RWPE2 (cell line): ENCODE measurements at places on chromosomes 4 and X.

DNA sequence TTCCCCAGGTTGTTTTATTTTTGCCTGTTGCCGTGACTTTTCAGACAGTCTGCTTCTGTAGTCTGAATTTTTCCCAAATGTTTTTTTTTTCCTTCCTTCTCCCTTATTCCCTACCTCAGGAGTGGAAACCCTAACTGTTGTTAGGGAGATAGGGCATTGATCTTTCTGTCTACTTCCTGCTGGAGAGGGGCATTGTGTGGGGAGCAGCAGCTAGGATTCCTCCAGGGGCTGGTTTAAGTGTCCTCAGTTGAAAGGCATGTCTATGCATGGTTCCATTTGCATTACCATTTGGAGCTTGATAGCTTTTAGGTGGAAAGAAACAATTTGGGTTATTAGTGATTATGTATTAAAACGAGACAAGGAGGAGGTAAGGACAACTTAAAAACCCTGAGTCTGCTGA, 383.9 kb downstream of the DCAF12L2 start:
- no peak for DNase-seq

DNA sequence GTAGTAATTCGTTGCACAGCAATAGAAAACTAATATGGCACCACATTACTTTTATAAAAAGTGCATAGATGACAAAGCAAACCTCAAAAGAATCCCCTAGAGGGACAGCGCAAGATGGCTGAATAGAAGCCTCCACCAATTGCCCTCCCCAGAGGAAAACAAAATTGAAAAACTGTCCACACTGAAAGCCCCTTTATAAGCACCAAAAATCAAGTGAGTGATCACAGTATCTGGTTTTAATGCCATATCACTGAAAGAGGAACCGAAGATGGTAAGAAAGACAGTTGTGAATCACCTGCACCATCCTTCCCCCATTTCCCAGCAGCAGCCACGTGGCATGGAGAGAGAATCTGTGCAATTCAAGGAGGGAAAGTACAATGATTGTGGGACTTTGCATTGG, 522.2 kb downstream of the GLUD2 start:
- no peak for DNase-seq

GRCh38 chr4:137647375-137647774, 115.1 kb upstream of the PCDH18 start:
- DNase-seq, result no peak

DNA sequence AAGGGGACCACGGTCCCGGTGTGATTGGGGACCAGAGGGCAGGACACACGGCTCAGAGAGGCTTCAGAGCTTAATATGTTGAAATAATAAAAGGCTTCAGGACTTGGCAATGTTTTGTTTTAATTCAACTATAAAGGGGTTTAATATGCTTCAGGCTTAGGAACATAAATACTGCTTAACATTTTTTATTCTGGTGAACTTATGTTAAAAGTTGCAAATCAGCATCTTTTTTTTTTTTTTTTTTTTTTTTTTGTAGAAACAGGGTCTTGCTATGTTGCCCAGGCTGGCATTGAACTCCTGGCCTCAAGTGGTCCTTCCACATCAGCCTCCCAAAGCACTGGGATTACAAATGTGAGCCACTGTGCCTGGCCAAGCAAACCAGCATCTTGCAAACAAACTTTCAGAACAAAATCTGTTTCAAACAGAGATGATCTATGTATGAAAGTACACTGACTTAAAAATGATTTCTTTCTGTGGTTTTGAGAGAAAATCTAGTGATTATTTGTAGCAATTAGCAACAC, 37.7 kb downstream of the RHOH start:
- no peak for DNase-seq

- peak; percentile 52 for DNase-seq
Observed at GRCh38 chr4:101693842-101694398, 96.6 kb upstream of the BANK1 start.

DNA sequence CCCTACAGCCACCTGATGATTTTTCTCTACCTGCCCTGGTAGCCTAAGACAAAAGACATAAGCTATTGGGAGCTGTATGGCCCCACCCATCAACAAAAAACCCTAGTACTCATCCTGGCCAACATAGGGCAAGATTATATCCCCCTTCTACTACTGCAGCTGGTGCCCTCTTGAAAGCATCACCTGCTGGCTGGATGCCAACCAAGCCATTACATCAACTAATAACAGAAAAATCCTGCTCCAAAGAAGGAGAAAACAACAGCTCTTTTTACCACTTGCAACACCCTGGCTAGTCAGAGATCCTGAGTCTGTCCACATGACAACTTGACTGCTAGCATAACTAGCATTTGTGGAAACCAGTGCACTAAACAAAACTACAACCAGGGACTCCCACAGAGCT, 43.6 kb upstream of the UPRT start:
- DNase-seq, result no peak

DNA sequence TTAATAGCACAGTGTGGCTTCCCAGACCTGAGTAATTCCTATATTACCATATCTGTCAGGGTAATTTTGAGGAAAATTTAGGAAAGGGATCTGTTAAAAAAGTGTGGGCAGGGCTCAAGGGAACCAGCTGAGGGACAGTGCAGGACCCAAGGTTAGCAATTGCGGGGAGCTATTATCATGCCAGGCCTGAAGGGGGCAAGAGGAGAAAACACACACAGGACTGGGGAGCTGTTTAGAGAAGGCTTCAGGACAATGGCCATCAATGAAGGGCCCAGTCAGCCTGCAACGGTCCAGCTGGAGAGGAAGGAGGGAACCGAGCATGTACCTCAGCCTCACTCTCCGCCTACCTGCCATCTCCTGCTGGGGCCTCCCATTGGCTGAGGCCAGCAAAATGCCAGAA, 19.0 kb upstream of the NHS start:
- no peak for DNase-seq

DNA sequence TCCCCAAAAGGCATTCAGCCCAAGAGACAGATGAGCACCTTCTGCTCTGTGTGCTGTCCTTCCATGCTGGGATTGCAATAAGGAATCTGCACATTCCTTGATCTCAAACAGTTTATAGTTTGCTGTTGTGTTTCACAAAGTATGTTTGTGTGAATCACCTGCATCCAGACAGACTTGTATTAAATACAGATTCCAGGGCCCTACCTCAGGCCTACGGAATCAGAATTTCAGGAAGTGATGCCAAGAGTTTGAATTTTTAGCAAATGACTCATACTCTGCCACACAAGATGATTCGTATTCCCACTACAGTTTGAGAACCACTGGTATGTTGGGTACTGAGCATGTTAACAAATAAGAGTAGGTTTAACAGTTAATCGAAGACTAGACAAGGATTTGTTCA, 7.0 kb downstream of the VAMP7 start:
- DNase-seq, result no peak

- DNase-seq, result no peak
Observed at GRCh38 chr4:56619816-56620215, 61.3 kb downstream of the HOPX start.

- DNase-seq, result no peak
Observed at GRCh38 chrX:45842926-45843315, 642.2 kb upstream of the DIPK2B start.

GRCh38 chr4:181793096-181793495, 450.1 kb upstream of the TENM3 start:
- DNase-seq, result no peak

GRCh38 chr4:57220172-57220571, 110.0 kb upstream of the IGFBP7 start:
- no peak for DNase-seq

DNA sequence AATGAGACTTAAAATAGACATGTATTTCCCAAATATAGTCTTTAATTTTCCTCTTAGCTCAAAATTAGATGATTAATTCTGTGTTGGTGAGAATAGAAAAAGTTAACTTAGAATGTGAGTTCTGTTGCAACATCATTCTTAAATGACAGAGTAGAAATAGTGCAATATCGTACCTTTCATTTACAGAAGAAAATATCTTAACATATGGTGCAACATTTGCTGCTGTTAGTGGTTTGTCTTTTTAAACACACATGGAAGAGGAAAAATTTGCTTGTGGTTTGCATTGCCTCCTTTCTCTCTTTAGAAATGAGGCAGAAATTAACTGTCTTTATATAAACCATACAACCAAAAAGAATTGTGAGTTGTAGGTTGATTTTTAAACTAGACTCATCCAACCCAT, 39.3 kb upstream of the FHDC1 start:
- no peak for DNase-seq

GRCh38 chr4:7650606-7651385, 216.1 kb upstream of the PSAPL1 start:
- DNase-seq, result peak; percentile 73

DNA sequence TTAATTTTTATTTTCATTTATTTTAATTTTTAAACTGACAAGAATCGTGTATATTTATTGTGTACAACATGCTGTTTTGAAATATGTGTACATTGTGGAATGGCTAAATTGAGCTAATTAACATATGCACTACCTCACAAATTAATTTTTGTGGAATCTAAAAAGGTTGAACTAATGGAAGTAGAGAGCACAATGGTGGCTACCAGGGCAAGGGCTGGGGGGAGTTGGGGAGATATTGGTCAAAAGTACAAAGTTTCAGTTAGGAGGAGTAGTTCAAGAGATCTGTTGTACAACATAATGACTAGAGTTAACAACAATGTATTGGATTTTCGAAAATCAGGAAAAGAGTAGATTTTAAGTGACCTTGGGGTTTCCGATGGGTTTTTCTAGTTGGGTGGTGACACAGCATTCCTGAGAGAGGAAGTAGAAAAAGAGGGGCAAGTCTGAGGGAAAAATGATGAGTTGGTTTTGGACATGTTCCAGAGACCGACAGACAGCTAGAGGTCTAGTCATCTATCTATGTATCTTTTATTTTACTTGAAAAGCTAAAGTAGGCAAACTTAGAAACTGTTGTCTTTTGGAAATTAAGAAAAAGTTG, 23.2 kb downstream of the APOO start:
- DNase-seq, result no peak

- DNase-seq, result peak; percentile 71
Observed at GRCh38 chrX:111041018-111041462, 55.0 kb upstream of the PAK3 start.

GRCh38 chr4:148332486-148332885, 109.7 kb downstream of the NR3C2 start:
- no peak for DNase-seq

DNA sequence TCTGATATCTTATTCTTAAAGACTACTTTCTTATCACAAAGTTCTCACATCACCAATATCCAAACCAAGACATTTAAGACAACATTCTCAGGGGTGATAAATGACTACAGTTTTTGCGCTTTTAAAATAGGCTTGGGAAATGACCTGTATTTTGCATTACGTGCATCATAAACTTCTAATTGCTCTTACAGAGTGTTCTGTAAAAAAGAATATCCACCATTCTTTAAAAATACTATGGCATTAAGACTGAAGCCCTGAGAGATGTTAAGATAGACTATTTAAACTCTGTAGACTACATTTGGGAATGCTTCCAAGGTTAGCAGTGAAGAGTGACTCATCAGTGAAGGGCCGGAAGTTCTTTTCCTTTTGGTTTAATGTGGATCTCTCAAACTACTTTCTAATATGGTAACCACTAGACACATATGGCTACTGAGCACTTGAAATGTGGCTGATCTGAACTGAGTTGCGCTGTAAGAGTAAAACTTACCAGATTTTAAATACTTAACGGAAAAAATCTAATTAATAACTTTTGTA, 518.8 kb upstream of the FTHL17 start:
- no peak for DNase-seq

- DNase-seq, result no peak
Observed at GRCh38 chr4:145755802-145756201, 75.9 kb downstream of the C4orf51 start.

DNA sequence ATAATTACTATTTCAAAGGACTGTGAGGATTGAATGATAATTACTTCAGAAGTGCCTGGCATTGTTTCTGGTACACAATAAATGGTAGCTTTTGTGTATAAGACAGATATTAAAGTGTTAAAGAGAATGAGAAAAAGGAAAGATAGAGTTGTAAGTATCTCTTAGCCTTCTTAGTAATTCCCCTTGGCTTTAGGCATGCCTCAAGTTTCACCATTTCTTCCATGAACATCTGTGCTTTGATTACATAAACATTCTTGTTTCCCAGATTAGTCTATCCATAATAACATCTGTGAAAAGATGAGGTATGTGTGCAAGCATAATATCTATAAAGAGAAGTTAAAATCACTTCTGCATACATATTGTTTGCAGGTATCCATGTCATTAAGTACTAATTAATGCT, 230.9 kb upstream of the TEX13A start:
- no peak for DNase-seq

DNA sequence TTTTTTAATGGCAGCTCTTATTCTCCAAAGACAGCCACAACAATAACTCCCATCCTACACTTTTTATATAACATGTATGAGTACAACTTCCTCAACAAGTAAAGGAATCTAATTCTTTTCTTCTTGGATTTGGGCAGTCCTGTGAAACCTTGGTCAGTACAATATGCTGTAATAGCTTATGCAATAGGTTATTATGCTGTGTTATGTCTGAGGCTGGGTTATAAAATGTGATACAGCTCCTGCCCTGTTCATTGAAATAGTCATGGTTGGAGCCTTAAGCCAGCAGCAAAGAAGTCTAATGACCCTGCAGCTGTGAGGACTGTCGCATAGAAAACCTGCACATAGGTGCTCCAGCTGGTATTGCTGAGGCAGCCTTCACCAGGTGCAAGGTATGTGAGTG, 215.8 kb upstream of the RASGEF1B start:
- no peak for DNase-seq

GRCh38 chr4:39326468-39326977, 39.6 kb downstream of the RFC1 start:
- DNase-seq, result no peak

DNA sequence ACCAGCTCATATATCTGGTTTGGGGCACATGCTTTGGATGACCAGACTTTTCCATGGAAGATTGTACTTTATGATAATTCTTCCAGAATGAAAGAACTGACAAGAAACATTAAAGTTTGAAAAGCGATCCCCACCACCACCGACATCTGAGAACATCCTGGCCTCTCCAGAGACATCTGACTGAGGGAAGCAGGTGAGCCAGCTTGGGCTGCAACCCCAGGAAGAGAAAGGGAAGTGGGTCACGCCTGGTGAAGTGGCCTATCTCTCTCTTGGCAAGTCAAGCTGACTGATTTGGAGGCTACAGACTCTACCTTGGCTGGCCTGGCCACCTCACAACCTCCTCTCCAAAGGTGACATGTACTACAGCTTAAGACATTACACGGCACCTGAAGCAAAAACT, 20.7 kb downstream of the PARM1 start:
- DNase-seq, result no peak

DNA sequence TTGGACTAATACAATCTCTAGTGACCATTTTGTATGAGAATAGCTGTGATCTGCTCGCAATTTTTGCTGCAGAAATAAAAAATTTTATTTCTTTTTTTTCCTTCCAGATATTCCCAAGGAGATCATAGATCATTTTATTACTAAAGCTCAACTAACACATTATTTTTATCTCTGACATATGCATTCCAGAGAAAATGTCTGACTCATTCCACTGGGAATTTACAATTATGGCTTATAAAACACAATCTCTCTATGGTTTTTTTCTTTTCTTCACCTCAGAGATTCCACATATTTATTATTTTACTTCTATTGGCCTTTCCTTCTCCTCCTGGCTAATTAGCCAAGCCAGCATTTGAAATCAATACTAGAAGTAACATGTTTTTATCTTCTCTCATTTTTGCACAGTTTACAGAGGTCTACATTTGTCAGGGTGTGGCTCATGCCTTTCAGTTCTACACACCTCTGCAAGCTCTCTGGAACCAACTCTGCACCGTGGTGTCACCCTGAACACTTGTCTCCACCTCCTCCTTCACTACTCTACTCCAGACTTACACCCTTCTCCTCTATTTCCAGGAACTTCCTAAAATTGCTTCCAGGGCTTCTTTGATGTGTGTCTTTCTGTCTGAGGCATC, 59.8 kb upstream of the GPM6A start:
- no peak for DNase-seq

GRCh38 chr4:21367567-21367966, 581.0 kb downstream of the KCNIP4 start:
- no peak for DNase-seq
